ENCODE measurements at places on chromosomes 2 and 18. TPM values are rescaled to one million over a fixed set of nuclear protein-coding genes. Genes with fewer than 3 reads are reported as not detected.

UGT1A8 gene
- total RNA-seq = not detected

SOCS6 gene
- total RNA-seq = 16.6 TPM

DNA sequence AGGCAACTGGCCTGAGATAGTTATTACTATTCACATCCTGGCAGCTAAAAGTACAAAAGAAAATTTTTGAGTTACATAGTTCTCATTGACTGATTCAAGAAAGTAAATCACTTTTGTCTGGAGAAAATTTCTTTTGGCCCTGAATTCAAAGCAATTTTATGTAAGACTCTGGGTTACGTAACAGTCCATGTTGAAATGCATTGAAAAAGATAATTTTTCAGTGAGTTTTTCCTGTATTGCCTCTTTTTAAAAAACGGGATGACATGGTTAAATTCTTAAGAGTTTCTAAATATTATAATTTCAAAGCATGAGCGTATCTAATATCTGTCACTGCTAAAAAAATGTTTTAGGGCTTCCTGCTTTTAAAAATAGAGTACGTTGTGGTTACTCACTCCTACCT is 72.7 kb downstream of the ANKRD12 start:
- H3K4me1 ChIP-seq = no peaks in the 10 kb centered on the region
- no peak overlapping the region for H3K4me3 ChIP-seq
- peak; percentile 25 for DNase-seq

DNA sequence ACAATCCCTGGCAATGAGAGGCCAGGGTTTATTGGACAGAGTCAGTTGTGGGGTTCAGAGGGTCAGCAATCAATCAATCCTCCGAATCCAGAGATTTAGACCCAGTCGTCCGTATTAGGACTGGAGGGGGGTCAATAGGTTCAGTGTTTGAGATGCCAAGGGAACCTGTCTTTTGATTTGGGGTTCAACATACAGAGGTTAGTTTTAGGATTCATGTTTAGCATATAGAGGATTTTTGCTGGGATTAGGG is 292 bp downstream of the GMPPA start:
- peak overlapping the region; percentile 74 for H3K4me3 ChIP-seq
- peaks cover 73% of the 10 kb centered on the region for H3K4me1 ChIP-seq
- peak overlapping the region; percentile 98 for H3K27ac ChIP-seq
- no peak for DNase-seq
- peaks cover 26% of the 10 kb centered on the region for H3K36me3 ChIP-seq

DNA sequence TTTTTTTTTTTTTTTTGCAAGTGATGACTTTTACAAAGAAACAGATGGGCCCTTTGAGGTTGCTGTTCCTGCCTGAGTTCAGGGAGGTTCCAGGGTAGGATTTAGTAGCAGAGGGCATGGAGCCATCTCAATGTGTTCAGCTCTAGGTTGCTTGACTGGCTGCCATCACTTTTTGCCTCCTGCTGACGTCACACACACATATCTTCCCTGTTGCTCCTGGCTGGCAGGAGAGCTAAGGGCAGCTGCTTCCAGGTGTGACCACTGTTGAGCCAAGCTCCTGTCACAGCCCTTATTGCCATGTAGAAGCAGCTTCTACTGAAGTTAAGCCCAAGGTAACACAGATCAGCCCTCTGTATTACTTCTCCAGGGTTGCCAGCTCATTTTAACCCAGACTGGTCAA is 394.2 kb upstream of the SPRED2 start:
- H3K4me1 ChIP-seq = no peaks in the 10 kb centered on the region
- no peak for DNase-seq
- H3K4me3 ChIP-seq = no peak overlapping the region
- H3K27ac ChIP-seq = no peak overlapping the region

DNA sequence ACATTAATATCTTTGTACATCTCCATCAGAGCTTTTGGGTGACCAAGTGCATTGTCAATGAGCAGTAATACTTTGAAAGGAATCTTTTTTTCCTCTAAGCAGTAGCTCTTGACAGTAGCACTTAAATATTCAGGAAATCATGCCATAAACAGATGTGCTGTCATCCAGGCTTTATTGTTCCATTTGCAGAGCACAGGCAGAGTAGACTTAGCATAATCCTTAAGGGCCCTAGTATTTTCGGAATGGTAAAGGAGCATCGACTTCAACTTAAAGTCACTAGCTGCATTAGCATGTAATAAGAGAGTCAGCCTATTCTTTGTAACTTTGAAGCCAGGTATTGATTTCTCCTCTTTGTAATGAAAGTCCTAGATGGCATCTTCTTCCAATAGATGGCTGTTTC is 121.8 kb upstream of the CWC22 start:
- H3K4me1 ChIP-seq = peaks cover 5% of the 10 kb centered on the region
- no peak overlapping the region for H3K27ac ChIP-seq
- H3K27me3 ChIP-seq = no peaks in the 10 kb centered on the region
- H3K4me3 ChIP-seq = no peak overlapping the region
- no peak for DNase-seq
- H3K36me3 ChIP-seq = no peaks in the 10 kb centered on the region

DNA sequence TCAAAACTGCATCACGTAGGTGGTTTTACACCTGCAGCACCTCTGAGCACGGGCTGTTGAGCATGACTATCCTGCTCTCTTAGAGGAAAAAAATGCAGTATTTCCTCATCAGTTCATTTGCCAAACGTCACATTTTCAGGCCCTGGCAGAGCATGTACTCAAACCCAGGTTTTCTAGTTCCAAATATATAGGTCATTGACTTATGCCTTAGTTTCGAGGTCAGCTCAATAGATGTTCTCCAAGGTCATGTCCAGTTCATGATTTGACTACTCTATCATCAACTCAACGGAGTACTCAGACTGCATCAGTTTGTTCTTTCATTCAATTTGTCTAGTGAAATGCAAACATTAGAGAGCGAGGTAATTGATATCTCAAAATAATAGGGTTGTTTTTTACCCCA is 39.3 kb upstream of the STAT1 start:
- peaks cover 4% of the 10 kb centered on the region for H3K4me1 ChIP-seq
- H3K27ac ChIP-seq = no peak overlapping the region

Measured in muscle of leg (tissue), 16 donors.